ENCODE measurements at places on chromosomes 13 and 19.

- DNase-seq = no peak
Measured at GRCh38 chr13:26895081-26895807, 134.7 kb upstream of the GPR12 start.

DNA sequence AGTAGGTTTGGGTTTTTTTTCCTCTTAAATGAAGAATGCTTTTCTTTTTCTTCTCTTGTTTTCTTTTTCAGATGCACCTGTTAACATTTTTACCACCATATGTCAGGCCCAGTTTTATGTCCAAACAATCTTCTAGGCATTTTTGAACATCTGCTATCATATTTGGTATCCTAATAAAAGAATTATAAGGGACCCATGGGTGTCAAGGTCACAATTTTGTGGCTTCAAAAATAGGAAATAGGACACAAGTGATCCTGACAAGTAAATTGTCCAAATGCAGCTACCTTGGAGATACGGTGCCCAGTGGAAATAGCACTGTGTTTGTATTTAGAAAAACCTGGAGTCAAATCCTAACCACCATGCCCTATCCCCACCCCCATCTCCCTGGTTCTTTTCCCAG, 270.3 kb downstream of the MZT1 start:
- DNase-seq = no peak

- DNase-seq = no peak
Measured at GRCh38 chr13:25130944-25131343, 35.0 kb downstream of the PABPC3 start.

- DNase-seq = no peak
Measured at GRCh38 chr13:98755729-98756128, 3.3 kb upstream of the SLC15A1 start.

- no peak for DNase-seq
Measured at GRCh38 chr13:37539976-37540605, 58.5 kb downstream of the POSTN start.

DNA sequence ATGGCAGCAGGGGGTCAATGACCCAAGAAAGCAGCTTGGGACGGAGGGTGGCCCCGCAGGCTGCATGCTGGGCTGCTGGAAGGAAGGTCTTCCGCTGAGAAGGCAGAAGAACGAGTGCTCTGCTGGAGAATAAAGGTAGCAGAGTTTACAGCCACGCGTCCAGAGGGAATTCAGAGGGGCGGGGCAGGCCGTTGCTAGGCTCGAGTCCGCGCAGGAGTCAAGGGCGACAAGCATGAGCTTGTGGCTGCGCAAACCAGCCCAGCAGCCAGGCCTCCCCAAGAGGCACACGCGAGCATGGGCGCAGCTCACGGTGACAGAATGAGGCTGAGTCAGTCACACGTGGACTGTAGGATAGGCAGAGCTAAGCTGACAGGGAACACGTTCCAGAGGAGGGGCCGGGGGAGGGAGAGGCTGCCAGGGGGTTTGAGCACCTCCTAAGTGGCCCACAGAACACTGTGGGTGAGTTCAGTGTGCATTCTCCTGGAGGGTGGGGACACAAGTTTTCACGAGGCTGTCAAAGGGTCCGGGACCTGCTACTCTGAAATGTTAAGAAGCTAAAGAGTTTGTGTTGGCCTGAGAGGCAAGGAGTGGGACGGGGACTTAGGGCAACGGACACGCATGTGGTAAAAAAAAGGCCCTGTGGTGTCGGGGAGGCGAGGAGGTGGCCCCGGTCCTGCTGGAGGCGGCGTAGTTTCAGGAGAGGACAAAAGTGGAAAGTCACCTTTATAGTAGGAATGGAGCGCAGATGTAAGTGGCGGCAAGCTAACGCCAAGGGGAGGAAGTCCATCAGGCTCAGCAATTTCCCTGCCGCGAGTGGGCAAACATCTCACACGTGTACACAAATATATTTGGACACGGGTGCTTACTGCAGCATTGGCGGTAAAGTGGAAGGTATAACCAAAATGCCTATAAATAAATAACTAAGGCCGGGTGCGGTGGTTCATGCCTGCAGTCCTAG, 17.7 kb downstream of the RFX2 start:
- DNase-seq = no peak

GRCh38 chr13:51767100-51767499, 36.9 kb downstream of the DHRS12 start:
- DNase-seq = no peak

- no peak for DNase-seq
Measured at GRCh38 chr13:94168783-94169453, 310.6 kb downstream of the DCT start.

DNA sequence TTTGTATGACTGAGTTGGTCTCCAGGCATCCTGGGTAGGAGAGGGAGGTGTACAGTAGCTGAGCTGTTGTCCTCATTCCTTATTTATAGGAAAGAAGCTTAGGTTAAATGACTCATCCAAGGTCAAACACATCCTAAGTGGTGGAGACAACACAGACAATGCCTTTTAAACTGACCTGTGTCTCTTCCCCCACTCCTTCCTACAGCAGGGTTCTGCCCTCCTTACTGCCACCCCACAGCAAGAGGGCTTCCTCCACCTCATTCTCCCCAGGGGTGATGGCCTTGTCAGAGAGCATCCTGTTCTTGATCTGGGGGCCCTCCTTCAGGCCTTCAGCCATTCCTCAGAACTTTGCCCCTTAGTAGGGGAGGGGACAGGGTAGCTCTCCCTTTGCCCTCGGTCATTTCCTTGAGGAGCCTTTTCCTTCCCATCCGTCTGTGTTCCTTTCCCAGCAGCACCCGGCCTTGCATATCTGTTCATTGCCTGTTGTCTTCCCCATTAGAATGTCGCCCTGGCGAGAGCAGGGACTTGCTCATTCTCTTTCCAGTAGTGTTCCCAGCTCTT, 48.2 kb upstream of the GPI start:
- no peak for DNase-seq

GRCh38 chr19:14406645-14407401, 12.3 kb downstream of the DDX39A start:
- no peak for DNase-seq

DNA sequence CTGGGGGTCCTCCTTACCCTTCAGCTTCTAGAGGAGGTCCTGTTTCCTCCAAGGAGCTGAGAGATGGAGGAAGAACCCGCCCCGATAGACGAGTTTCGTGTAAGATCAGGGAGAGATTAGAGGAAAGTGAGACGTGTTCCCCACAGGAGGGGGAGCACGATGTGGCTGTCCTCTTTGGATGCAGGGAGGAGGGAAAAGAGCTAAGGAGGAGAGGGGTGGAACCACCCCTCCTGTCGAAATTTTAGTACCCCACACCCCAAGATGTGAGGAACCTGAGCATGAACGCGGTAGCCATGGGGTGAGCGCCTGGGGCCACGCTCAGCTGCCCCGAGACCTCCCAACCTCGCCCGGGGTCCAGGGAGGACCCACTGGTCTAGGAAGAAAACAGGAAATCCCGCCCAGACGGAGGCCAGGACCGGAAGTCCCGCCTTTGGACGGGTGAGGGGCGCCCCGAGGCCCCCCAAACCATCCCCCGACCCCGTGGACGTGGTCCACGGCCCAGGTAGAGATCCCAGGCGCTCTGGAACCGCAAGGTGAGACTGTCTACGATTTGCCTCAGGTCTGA, 1.2 kb downstream of the AKT1S1 start:
- peak; percentile 34 for DNase-seq

GRCh38 chr13:37656247-37656940, 57.8 kb upstream of the POSTN start:
- no peak for DNase-seq

GRCh38 chr13:111314852-111315251, 5.6 kb upstream of the TEX29 start:
- no peak for DNase-seq

DNA sequence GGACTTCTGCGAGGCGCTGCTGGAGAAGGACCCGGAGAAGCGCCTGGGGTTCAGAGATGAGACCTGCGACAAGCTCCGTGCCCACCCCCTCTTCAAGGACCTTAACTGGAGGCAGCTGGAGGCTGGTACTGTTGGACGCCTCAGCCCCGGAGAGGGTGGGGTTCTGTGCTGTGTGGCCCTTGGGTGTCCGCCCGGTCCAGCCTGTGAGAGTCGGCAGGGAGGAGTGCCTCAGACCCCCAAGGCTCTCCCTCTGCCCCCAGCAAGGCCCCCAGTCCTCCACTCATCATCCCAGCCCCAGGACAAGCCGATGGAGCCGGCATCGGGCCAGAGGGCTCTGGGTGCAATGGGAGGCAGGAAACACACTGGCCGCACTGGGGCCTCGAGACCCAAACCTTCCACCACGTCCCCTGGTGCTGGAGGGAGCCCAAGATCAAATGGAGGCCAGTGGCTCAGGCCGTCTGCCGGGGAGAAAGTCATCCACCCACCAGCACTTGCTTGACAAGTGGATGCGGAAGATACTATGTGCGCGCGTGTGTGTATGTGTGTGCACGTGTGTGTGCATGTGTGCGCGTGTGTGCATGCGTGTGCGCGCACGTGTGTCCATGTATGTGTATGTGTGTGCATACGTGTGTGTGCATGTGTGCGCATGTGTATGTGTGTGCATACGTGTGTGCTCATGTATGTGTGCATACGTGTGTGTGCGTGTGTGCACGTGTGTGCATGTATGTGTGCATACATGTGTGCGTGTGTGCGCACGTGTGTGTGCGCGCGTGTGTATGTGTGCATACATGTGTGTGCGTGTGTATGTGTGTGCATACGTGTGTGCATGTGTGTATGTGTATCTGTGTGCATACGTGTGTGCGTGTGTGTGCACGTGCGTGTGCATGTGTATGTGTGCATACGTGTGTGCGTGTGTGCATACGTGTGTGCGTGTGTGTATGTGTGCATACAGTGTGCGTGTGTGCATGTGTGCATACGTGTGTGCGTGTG, 25.8 kb upstream of the TMEM255B start:
- no peak for DNase-seq

- DNase-seq = peak; percentile 46
Measured at GRCh38 chr19:38229585-38230073, 5.6 kb upstream of the DPF1 start.

GRCh38 chr13:57843521-57843920, 212.0 kb downstream of the PCDH17 start:
- no peak for DNase-seq

DNA sequence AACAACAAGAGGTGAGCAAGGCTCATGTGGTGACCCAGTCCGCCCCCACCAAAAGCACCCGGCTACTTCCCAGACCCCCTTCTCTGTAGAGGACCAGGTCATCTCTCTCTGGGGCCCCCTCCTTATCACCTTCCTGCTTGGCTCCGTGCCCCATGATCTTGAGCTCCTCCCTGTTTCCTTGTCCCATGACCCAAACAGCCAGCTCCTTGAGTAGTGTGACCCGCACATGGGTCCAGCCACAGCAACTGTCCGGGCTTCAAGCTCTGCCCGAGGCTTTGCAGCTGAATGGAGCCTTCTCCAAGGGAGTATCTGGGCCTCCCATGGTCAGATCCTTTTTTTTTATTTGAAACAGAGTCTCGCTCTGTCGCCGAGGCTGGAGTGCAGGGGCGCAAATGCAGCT, 61.8 kb downstream of the MYO9B start:
- no peak for DNase-seq

DNA sequence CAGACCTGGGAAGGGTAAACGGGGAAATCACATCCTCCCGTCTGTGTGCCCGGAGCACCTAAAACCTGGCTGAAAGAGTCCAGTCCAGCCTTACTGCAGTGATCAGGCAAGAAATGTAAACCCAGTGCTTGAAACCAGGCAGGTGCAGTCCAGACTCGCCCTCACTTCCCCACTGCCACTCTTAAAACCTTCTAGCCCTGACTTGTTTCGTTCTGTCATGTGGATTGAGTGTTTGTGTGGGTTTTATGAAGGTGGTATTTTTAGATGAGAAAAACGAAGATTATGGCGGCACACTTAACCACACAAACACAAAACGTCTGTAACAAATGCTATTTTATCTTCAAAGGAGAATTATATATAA, 839 bp upstream of the CKAP2 start:
- DNase-seq = no peak

DNA sequence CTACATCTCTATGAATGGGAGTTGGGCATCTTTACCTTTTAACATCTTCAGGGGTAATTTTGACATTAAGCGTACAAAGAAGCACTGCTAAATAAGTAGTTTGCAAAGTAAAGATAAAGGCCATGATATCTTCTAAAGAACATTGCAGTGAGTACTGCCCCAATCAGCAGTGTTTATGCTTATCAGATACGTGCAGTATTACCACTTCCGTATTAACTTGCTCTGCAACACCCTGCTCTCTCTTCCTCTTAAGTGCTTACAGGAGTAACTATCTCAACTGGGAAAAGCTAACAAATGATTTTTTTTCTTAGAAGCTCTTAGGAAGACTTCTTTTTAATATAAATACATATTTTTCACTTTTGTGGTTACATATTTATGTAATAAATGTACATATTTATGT, 793.7 kb upstream of the SLC10A2 start:
- no peak for DNase-seq

DNA sequence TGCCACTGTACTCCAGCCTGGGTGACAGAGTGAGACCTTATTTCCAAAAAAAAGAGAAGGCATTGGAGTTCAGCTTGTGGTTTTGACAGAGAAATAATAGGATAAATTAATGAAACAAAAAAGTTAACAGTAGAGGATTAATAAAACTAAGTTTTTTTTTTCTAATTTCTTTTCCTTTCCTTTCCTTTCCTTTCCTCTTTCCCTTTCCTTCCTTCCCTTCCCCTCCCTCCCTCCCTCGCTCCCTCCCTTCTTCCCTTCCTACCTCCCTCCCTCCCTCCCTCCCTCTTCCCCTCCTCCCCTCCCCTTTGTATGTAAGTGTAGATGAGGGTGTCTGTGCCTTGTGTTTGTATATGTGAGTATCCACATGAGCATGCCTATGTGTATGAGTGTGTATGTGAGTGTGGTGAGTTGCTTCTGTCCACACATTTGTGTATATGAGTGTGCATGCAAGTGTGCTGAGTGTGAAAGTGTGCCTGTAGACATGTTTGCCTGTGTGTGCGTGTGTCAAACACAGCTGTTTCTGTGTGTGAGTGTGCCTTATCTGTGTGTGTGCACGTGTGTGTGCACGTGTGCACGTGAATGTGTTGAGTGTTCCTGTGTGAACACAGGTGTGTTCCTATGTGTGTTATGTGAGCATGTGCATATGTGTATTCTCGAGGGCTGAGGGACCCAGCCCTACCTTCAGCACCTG, 12.5 kb upstream of the MZF1 start:
- DNase-seq = no peak

DNA sequence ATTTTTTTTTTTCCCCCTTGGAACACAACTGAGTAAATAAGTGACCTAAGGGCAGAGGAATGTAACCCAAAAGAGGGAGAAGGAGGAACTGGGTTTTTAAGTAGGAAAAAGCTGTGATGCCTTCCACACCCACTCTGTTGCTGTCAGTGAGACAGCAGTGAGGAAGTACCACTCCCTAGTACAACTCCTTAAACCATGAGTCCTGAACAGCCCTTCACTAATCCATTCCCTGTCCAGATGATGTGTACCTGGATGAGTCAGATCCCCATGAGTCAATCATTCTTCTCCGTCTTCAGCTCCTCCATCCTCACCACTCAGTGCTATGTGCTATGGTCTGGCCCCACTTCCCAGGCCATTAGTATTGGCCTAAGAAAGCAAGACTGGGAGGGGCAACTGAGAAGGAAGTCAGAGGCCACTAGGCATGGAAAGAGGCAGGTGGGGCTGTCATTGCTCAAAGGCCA, 12.9 kb upstream of the CXCL17 start:
- no peak for DNase-seq

- no peak for DNase-seq
Measured at GRCh38 chr13:73776151-73776785, 357.9 kb downstream of the KLF12 start.

GRCh38 chr13:75935805-75936204, 299.7 kb downstream of the LMO7 start:
- no peak for DNase-seq

All from T follicular helper cell (primary cell).